Left colon (tissue), 2 donors: ENCODE measurements at places on chromosomes 3 and 15.

DNA sequence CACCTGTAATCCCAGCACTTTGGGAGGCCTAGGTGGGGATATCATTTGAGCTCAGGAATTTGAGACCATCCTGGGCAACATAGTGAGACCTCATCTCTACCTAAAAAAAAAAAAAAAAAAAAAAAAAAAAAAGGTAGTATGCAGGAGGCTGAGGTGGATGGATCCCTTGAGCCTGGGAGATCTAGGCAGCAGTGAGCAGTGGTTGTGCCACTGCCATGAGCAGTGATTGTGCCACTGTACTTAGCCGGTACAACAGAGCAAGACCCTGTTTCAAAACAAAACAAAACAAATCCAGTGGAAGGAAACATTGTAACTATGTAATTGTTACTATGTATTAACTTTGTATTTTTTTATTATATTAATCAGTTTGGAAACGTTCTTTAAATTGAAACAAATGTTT lies 5.9 kb downstream of the FEM1B start:
- no peak for DNase-seq

- peak; percentile 34 for DNase-seq
Measured at GRCh38 chr3:14725564-14726440, 50.9 kb downstream of the C3orf20 start.

- DNase-seq: no peak
Measured at GRCh38 chr15:87741350-87741749, 515.2 kb downstream of the NTRK3 start.

GRCh38 chr3:21665444-21666100 lies 85.4 kb downstream of the ZNF385D start:
- DNase-seq: no peak

- no peak for DNase-seq
Measured at GRCh38 chr3:15578289-15578867, 23.0 kb downstream of the HACL1 start.

DNA sequence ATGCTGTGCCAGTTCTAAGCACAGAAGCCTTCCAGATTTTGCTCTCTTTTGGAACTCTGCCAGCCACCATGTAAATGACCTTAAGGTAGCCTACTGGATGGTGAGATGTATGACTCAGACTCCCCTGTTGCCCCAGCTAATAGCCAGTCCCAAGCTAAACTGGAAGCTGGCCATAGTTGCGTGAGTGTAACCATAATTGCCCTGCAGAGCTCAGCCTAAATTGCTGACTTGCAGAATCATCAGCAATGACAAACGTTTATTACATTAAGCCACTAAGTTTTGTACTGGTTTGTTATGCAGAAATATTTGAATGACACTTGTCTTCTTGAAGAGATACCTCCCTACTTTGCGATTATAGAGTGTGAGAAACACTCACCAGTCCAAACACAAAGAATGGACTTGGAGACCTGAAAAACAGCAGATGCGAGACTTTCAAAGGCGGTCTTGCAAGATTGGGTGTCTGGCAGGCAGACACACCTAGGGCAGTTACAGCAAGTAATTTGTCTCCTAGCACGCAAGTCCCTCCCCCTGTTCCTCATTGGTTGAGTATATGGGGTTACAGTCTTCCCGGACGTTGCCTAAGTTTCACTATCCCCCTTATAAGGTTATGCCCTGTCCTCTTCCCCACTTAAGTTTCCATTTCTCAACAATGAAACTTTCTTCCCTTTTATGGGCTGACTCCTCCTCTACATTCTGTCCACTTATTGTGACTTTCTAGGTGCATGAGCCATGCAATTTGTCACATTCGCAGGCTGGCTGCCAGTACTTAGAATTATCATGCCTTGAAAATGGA lies 83.6 kb upstream of the XCR1 start:
- peak; percentile 71 for DNase-seq

- no peak for DNase-seq
Measured at GRCh38 chr3:182005219-182005618, 293.5 kb downstream of the SOX2 start.

DNA sequence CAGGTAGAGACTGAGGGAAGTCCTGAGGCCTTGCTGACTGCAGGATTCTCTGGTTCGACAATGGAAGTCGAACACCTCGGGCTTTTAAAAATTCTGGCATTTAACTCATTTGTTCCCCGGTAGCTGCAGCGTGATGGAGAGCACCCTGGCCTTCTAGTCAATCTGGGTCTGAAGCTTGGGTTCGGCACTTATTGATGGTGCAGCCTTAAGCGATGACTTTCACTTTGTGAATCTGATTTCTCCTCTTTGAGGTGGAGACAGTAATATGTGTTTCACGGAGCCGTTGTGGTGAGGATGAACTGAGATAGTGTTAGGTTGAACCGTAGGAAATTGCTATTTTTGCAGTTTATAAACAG lies 621 bp upstream of the PARP6 start:
- no peak for DNase-seq

DNA sequence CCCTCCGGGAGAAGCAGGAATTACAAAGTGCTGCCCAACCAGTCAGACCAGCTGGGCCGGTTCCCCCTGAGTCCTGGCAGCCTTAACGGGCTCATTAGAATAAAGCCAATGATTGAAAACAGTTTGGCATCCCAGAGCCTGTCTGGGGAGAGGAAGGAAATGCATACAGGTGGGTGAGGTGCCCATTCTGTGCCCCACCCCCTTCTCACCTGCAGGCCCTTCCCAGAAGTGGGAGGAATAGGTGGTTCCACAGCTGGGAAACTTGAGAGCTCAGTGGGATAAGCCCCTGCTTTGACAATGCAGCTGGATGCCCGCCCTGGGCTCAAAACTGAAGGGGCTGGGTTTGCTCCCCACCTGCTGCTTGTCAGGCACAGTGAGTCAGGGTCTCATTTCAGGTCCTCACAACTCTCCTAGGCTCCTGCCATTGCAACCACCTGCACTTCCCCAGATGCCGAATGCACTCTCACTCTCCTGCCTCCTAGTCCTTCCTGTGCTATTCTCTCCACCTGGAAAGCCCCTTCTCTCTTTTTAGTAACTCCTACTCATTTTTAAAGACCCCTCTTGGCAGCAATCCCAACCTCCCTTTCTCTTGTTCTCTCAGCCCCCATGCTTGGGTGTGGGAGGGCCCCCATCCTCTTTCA lies 5.5 kb upstream of the BUB1B start:
- peak; percentile 78 for DNase-seq

DNA sequence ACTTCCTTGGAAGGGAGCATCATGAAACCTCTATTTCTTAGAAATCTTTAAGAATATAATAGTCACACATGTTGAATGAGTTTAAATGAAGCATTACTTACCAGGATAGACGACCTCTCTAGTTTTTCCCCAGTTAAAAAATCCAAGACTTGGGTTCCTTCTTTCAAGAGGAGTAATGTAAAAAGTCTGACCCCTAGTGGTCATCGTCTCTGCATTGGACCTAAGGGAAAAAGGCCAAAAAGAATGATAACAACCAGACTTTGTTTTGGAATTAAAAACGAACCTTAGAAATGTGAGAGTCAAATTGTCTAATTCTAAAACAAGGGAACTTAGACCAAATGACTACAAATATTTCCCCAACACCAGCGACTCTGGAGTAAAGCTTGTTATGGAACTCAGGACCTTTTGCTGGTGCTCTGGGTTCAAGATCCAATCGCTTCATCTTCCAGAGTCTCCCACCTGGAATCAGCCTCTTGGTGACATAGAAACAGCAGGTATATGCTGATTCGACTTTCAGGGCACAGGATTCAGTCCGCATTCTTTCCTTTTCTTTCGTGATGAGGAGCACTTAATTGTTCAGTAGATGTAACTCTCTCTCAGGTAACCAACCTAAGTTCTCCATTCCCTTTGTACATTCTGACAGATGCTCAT lies 214.8 kb upstream of the TPRG1 start:
- DNase-seq: no peak

GRCh38 chr3:133040696-133041523 lies 2.7 kb downstream of the TMEM108 start:
- peak; percentile 49 for DNase-seq

GRCh38 chr15:57684491-57685151 lies 21.9 kb upstream of the POLR2M start:
- DNase-seq: no peak

- DNase-seq: no peak
Measured at GRCh38 chr3:30692498-30693130, 86.2 kb downstream of the TGFBR2 start.

- DNase-seq: no peak
Measured at GRCh38 chr15:71254491-71254890, 139.2 kb downstream of the THSD4 start.

DNA sequence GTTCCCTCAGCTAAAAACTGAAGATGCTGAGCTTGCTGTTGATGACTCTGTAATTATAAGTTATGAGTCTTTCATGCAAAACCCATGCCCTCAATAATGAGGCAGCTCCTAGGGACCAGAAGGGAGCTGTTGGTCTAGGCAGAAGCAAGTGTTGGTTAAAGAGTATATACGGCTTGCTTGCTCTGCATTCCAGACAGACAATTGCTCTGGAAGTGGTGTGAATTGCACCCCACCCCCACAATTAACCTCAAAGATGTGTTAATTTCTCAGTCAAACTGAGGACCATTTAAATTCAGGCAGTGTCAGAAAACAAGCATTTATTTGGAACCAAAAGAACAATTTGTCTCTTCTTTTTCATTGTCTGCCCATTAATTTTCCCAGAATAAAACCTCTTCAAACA lies 163.5 kb upstream of the EOMES start:
- no peak for DNase-seq

DNA sequence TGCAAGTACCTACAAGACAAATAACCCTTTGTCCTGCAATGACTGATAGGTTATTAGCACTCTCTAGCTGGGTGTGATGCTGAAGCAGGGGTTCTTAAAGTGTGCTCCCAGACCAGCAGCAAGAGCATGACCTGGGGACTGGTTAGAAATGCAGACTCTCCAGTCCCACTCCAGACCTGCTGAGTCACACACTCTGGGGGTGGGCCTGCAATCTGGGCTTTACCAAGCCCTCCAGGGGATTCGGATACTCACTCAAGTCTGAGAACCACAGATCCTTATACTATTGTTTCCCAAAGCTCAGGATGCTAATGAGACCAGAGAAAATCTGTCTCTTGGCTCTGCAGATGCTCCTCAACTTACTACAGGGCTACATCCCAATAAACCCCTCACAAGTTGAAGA lies 142.1 kb upstream of the RAD18 start:
- DNase-seq: no peak

DNA sequence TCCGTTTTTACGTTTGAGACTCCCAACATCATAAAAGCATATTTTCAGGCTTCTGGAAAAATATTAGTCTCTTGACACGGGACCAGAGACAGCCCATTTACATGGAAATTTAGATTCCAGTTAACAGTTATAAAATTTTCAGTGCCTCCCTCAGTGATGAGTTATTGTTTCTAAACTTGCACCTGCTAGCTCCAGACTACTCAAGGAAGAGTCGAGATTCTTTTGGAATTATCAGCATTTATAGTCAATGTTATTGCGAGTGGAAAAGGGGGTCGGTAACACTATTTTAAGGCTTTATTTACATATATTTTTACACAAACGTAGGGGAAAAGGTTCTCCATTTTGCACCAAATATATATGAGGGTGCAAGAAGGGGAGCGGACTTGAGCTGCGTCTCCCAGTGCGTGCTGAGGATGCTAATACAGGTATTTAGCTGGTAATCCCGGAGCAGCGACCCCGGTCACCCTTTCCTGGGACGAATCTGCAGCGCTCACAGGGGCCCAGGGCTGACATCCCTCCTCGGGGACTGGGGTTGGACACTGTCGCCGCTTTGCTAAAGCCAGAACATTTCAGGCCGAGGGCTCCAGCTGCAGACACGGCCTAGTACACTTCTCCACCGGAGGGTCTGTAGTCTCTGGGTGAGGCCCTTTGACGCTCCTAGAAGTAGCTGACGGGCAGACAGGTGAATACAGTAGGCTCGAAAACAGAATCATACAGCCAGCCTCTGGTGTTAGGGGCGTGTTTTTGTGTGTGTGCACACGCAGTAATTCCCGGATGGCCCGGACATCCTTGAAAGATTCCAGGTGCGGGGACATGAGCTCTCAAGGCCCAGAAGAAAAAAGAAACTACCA lies 729 bp upstream of the ZBTB11 start:
- no peak for DNase-seq

DNA sequence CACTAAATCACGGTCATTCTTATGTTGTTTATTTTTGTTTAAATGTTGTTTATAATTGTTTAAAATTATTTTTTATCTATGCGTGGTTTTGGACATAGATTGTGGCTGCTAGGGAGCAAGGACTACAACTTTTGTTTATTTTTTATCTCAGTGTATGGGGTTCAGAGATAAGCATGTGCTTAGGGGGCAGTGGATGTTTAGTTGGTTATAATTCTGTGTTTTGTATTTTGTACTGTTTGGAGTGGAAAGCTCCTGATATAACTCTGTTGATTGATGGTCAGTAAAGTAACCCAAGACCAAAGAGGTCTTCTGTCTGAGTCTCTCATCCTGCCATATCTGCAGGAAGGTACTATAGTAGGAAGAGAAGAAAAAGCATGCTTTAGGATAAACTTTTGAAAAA lies 36.5 kb upstream of the NPHP3 start:
- DNase-seq: no peak

DNA sequence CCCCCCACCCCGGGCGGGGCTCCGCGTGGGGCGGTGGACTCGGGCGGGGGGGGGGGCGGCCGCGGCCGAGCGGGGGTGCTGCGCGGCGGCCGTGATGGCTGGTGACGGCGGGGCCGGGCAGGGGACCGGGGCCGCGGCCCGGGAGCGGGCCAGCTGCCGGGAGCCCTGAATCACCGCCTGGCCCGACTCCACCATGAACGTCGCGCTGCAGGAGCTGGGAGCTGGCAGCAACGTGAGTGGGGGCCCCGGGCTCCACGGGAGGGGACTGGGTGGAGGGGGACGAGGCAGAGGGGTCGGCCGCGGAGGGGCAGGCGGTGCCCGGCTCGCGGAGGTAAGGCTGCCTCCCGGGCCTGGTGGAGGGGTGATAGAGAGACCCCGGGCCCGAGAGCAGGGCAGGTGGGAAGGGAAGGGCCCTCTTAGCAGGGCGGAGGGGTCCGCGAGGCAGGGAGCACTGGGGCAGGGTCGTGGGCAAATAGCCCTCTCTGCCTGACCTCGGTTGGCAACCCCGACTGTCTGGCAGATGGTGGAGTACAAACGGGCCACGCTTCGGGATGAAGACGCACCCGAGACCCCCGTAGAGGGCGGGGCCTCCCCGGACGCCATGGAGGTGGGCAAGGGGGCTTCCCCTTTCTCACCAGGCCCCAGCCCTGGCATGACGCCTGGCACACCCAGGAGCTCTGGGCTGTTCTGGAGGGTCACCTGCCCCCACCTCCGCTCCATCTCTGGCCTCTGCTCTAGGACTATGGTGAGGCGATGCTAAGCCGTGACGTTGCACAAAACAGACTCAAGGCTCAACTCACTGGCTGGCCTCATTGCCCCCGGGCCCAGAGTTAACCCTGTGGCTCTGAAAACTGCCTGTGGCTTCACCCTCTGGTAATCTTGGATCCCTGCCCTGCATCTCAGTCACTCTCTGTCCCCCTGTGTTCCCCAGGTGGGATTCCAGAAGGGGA lies at the start of gene ECE2:
ECE2 (plus strand) TSS at position 62 of the 950 bp plus-strand sequence; CDS start at position 194, 132 bp downstream.
- DNase-seq: no peak

- DNase-seq: no peak
Measured at GRCh38 chr3:114034787-114035545, 21.4 kb downstream of the CCDC191 start.
